ENCODE measurements at places on chromosomes 3 and 15.

- DNase-seq = no peak
These were observed 7.7 kb downstream of the NT5DC2 start for GRCh38 chr3:52525680-52526561.

- DNase-seq = no peak
These were observed 77.2 kb upstream of the KCNMB2 start for GRCh38 chr3:178459038-178459410.

DNA sequence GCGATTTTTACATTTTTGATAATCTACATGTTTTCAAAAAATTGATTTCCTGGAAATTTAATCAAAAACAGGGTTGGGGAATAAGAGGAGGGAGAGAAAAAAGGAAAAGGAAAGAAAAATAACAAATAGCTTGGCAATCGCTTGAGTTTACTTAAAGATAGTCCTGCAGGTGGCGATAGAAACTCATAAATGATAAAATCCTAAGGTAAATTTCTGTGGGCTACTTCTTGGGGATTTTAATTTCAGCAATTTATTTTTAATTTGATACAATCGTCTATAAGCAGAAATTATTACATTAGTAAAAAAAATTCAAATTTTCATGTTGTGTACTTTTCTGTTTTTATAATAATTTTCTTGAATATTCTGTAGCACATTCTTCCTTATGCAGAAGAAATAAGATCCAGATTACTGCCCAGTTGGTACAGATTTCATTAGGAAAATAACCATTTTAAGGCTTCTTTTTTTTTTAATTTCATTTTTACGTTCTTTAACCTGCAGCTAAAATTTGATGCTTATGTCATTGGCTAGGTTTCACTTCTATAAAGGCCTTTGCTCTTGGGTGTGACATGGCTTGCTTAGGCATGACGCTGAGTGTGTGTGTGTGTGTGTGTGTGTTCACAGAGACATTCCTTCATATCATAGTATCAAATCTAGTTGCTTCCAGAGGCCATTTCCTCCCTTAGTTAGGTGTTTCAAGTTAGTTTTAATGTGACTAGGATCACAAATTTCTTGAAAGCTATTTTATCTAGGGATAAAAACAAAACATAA, 181.8 kb downstream of the MCTP2 start:
- no peak for DNase-seq

DNA sequence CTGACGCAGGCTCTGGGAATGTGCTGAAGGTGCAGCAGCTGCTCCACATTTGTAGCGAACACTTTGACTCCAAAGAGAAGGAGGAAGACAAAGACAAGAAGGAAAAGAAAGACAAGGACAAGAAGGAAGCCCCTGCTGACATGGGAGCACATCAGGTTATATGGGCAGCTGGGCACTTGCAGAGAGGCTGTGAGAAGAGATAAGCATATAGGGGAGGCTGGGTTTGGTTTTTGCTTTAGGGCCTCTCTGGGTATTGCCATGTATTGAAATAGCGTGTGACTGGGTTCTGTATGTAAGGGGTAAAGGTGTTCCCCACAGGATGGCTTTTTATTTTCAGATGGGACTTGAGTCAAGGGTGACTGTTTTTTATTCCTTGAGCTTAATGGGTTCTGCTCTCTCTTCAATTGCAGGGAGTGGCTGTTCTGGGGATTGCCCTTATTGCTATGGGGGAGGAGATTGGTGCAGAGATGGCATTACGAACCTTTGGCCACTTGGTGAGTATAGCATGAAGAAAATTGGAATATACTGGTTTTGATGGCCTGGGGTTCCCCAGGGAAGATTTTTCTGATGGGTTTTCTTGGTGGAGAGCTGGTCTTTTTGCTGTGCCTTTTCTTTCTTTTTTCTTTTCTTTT, 7.4 kb downstream of the PSMD2 start:
- DNase-seq = no peak

DNA sequence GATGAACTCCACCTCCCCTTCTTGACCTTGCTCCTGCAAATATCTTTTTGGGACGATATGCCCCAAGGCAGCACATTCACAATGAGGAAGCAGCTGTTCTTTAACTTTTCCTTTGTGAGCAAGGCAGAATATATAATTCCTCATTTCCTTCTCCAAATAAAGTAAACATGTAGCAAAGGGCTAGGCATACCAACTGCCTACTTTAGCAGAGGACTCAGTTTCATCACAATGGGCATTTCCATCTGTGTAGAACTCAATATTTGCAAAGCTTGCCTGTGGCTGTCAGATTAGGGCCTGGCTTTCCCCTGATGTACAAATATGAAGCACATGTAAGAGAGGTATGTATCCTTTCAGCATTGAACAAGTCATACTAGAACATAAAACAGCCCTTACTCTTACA, 366.9 kb downstream of the RSL24D1 start:
- no peak for DNase-seq

DNA sequence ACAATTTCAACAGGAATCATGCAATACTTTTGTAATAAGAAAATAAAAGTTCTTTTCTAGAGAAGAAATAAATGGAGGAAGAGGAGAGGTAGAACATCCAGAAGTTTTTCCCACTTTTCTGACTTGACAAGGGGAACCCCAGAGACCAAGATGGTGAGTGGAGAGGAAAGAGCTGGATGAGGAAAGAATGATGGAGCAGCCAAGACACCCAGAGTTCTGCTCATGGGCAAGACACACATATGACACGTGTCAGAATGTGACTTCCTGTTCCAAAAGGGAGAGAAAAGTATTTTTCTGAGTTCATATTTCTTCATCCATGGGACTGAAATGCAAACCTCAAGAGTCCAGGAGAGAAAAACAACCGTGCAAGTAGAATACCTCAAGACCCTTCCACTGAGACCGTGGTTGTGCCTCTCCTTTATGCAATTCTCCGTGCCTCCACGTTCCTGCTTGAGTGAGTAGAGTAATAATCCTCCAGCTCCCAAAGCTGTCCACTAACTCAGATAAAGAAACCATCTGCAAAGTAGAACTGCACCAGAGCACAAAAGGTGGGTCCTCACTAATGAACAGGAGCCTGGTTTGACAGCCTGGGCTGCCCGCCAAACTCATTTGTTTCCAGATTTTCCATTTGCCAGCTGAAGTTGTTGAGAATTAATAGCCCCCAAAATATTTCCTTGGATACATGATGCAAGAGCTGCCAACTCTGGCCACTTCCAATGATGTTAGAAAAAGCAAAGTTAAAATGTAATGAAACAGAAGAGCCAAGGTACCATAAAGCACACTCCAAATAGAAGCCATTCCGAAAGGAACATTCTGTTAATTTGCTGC, 272.6 kb upstream of the IGF1R start:
- no peak for DNase-seq
